Effector memory CD4-positive, alpha-beta T cell (primary cell): ENCODE measurements at places on chromosomes 5 and 9.

DNA sequence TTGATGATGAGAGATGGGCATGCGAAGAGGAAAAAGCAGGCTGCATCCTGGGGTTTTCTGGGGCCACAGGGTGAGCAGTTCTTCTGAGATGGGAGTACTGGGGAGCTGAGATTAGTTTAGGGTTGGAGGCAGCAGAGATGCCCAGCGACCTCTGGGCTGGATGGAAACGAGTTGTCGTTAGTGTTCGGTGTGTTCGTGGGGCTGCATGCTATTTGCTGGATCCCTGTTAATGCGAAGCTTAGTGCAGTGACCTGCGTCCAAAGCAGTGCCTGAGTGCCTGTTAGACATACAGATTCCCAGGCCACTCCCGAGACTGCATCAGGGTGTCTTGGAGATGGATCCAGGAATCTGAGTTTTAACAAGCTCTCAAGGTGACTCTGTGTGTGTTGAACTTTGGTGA lies 201.3 kb downstream of the CACNA1B start:
- DNase-seq, result no peak

DNA sequence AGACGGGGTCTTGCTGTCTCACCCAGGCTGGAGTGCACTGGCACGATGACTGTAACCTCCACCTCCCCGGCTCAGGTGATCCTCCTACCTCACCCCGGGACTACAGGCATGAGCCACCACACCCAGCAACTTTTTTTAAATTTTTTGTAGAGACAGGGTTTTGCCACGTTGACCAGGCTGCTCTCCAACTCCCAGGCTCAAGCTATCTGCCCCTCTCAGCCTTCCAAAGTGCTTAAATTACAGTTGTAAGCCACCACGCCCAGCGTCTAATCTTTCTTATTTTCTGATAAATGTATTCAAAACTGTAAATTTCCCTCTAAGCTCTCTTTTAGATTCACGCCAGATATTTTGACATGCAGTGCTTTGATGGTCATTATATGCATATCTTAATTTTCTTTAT lies 10.3 kb downstream of the FRRS1L start:
- DNase-seq, result no peak

DNA sequence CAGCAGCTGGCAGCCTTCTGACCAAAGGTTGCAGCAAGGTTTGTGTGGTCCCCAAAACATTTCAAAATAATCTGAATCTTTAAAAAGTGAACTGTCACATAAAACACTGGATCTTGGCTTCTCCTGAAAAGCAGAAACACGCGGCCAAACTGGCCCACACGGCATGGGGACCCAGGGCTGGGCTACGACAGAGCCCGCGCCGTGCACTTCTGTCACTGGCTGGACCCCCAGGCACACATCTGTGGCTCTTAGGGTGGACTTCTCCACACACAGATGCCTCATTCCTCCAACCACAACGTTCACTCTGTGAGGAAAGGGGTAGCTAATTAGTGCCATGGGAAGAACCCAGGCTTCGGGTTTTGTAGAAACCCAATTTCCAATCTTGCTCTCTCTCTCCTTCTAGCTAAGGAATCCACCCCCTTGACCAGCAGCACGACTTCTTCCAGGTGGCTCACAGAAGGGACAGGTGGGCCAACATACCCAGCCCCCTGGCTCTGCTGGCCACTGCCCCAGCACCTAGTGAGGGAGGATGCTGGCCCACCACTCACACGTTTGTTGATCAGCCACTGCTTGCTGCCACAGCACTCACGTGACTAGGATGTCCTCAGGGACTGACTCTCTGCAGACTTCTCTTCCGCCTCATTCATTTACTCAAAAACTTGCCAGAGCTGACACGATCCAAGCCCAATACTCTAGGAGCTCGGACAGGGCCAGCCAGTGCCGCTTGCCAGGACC lies 17.9 kb downstream of the LMAN2 start:
- DNase-seq, result no peak

DNA sequence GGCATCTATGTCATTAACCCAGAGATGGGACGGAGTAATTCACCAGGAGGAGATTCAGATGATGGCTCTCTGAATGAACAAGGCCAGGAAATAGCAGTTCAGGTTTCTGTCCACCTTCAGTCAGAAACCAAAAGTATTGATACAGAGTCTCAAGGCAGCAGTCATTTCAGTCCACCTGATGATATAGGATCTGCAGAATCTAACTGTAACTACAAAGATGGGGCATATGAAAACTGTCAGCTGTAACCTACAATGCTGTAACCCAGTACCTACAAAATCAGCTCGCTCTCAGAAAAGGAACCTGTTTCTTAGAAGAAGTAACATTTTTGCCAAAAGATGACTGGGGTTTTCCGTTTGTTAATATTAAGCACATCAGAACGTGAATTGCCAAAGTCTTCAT lies 14.7 kb downstream of the MFAP3 start:
- no peak for DNase-seq

DNA sequence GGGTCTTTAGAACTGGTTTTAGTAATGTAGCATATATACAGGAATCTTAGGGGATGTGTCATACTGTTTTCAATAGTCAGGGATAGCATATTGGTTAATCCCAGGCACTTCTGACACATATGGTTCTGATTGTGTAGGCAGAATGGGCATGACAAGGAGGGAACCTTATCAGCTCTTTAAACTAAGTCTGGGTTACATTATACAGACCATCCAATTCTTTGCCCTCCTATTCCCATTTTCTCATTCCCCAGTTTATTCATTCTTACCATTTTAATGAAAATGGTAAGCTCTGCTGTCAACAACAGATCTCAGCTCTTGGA lies 85.1 kb downstream of the NDUFAF2 start:
- no peak for DNase-seq

- peak; percentile 30 for DNase-seq
Measured at GRCh38 chr5:142472306-142472951, 147.6 kb upstream of the SPRY4 start.

GRCh38 chr9:125432715-125433385 lies 171.2 kb downstream of the GAPVD1 start:
- DNase-seq, result no peak

DNA sequence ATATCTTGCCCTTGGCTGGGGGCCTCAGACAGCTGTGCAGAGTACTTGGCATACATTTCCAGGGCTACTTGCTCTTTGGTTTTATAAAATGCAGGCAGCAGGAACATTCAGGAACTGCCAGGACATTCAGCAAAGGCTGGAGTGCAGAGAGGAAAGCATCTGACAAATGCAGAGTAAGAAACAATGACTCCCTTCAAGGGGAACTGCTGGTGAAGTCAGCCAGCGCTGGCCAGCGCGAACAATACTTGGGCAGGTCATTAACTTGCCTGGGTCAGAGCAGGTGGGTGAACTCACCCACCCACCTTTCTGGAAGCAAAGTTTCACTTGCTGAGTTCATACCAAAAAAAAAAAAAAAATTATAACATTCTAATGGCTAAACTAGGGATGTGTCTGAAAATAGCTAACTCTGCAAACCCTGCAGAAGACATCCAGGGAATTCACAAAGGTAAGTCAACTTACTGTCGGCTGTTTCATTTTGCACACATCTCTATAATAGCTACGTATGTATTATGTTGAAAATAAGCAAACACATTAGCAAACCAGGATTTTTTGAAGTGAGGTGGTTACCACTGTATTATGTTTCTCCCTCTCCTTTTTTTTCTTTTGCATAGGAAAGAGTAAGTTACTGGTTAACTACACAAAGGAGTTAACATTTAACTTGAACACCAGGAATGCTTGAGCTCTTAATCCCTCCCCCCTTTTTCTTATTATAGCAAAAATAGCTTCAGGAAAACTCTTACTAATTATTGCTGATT lies 152.2 kb downstream of the GLIS3 start:
- DNase-seq, result no peak

GRCh38 chr5:135454946-135455345 lies 2.8 kb upstream of the TIFAB start:
- DNase-seq, result no peak

DNA sequence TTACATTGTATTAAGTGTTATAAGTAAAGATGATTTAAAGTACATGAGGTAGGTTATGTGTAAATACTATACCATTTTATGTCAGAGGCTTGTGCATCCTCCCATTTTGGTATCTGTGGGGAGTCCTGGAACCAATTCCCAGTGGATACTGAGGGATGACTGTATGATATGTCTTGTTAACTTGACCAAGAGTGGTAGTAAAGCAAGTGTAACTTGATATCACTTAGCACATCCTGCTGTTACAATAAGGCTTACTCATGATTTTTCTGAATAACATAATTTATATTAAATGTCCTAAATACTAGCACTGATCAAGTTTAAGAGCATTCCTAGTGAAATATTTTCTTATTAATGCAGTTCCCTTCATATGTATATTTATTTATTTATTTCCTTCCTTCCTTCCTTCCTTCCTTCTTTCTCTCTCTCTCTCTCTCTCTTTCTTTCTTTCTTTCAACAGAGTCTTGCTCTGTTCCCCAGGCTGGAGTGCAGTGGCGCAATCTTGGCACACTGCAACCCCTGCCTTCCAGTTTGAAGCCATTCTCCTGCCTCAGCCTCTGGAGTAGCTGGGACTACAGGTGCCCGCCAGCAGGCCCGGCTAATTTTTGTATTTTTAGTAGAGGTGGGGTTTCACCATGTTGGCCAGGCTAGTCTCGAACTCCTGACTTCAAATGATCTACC lies 7.5 kb downstream of the NDFIP1 start:
- no peak for DNase-seq

DNA sequence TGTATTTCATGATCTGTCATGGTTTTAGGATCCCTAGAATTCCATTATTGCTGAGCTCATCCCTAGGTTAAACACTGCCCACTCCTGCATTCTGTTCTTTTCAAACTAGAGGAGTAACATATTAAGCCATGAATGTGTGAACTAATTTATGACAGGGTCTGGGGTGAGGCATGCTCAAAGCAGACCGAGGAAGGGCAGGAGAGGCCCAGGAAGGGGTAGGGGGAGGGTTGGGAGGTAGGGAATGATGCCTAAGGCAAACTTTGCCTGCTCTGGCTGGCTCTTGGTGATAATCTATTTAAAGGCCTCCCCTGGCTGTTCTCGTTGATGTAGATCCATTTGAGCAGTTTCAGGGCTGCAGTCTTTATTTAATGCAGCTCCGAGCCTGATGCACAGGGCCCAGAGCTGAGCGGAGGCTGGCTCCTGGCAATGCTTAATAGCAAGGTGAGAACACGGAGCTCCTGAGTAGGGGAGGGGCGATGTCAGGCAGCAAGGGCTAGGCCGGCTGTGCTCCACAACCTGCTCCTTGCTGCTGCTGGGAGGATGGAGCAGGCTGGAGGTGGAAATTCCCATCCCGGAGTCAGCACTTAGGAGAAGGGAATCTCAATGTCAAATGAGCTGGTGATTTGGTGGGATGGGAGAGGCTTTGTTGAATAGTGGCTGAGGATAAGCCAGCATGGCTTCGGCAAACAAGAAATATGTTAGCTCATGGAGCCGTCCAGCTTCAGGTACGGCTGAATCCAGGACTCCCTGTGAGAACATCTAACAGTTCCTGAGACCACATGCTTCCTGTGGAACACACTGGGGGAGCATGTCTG lies 73.2 kb upstream of the UNC5A start:
- no peak for DNase-seq

- DNase-seq, result no peak
Measured at GRCh38 chr5:109922381-109922995, 232.8 kb downstream of the MAN2A1 start.

DNA sequence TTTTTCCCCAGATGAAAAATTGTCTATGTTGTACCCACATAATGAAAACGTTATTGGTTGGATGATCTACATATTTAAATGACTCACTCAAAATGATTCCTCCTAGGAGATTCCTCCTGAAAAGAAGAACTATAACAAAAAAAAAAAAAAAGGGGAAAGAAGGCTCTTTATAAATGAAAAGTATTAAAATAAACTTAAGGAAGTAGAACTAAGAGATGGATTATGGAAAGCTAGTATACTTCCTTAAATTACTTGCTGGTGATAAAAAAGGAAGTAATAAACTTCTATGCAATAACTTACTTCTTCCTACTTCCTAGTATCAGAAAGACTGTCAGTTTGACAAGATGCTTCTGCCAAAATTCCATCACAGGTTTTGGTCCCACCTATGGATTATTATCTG lies 1087.7 kb downstream of the CDH12 start:
- no peak for DNase-seq

DNA sequence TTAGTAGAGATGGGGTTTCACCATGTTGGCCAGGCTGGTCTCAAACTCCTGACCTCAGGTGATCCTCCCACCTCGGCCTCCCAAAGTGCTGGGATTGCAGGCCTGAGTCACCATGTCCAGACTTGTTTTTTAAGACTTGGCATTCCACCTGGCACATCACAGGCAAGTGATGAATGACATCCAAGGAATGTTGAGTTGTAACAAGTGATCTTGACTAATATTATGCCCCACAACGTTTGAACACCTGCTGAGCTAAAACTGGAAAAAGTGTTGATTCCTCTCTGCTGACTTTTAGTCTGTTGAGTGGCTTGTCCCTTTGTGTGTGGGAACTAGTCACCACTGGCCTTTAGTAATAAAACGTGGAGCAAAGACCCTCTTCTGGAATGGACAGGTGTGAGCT lies 54.6 kb downstream of the SUB1 start:
- DNase-seq, result no peak

GRCh38 chr5:68007451-68007850 lies 208.1 kb upstream of the PIK3R1 start:
- DNase-seq, result no peak

GRCh38 chr5:80964491-80964890 lies 4.3 kb downstream of the RASGRF2 start:
- no peak for DNase-seq

DNA sequence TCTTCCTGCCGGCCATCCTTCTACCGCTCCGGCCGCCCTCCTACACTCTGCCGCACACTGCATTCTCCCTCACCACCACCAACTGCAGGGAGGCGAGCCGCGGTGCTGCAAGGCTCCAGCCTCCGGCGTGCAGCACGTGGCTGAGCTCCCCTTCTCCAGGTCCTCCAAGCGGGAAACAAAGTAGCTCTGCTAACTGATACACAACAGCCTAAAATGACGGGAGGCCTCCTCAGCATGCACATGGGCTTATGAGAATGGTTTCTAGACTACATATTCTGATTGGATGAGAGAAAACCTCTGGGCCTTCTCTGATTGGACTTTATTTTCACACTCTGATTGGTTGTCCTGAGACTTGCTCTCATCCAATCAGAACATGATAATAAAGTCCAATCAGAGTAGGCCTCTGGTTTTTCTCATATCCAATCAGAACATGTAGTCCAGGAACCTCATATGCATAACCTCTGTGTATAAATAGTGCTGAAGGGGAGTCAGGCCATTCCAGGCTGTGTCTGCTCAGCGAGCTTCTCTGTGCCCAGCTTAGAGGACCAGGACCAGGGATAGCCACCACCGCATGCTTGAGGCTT lies 27.0 kb upstream of the ZNF354B start:
- DNase-seq, result no peak
